Endodermal cell (in vitro differentiated cells): ENCODE measurements at places on chromosomes 2 and 18. TPM values are rescaled to one million over a fixed set of nuclear protein-coding genes. Genes with fewer than 3 reads are reported as not detected.
A peak's percentile ranks its signal among the peaks of the same experiment; 100 is the strongest.

The TANC1 gene
- total RNA-seq: 2.9 to 10.8 TPM (median 3.4 TPM) in 3 replicates

The SNORC gene
- 3.4 and 3.6 TPM in 2 replicates for total RNA-seq

The SANBR gene
- 24.8 and 27.8 TPM in 2 replicates for total RNA-seq

The AGXT gene
- total RNA-seq: 0.21 to 0.47 TPM in 2 of 3 replicates, not detected in the other

- H3K27ac ChIP-seq: no peak overlapping the region
- H3K4me1 ChIP-seq: no peaks in the 10 kb centered on the region
- no peak overlapping the region for H3K4me3 ChIP-seq
- peaks cover 82% of the 10 kb centered on the region for H3K36me3 ChIP-seq
These were observed 34.7 kb downstream of the ST3GAL5 start for GRCh38 chr2:85854166-85854509.

DNA sequence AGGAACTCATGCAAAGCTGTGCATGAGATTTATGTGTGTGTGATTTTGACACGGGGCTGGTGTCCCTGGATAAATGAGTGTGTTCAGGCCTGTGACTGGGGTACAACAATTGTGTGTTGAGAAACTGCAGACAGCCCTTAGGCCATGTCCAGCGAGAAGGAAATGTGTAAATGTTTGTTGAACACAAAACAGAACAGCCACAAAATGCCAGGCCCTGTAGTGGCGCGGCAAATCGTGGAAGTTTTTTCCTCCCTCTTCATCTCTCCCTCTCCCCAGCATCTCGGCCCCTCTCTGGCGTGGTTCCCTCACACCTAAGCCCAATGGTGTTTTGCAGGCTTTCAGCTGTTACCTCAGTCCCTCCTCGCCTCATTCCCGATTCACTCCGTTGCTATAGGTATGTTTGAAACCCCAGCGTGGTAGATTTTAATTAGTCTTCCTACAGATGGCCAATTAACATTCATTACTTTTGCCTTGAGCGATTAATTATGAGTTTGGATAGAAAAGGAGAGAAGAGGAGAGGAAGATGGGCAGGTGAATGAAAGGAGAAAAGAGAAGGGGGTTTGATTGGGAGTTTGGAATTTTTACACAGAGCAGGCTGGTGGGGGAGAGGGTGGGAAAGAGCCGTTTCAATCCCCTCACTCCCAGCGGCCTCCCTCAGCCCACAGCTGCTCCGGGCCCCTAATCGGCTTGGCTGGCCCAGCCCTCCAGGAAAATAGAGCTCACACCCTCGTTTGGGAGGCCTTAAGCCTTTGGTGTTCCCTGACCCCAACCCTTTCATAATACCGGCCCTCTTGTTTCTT is 10.8 kb downstream of the SPR start:
- H3K4me1 ChIP-seq: peaks cover 9% of the 10 kb centered on the region
- DNase-seq: no peak
- no peaks in the 10 kb centered on the region for H3K36me3 ChIP-seq
- H3K27ac ChIP-seq: no peak overlapping the region
- H3K27me3 ChIP-seq: peaks cover 54% of the 10 kb centered on the region

GRCh38 chr2:42296226-42296625 is 64.8 kb downstream of the COX7A2L start:
- no peak for DNase-seq
- no peak overlapping the region for H3K4me3 ChIP-seq
- H3K27me3 ChIP-seq: no peaks in the 10 kb centered on the region
- H3K27ac ChIP-seq: no peak overlapping the region
- H3K4me1 ChIP-seq: no peaks in the 10 kb centered on the region
- peaks cover 85% of the 10 kb centered on the region for H3K36me3 ChIP-seq

GRCh38 chr2:27428213-27428977 is at the start of gene NRBP1:
Gene NRBP1, plus strand, starts transcription at chr2:27428631. Its CDS starts 4,643 bp downstream, at chr2:27433274.
- peak; percentile 96 for DNase-seq
- H3K36me3 ChIP-seq: peaks cover 12% of the 10 kb centered on the region
- H3K27me3 ChIP-seq: no peaks in the 10 kb centered on the region
- no peaks in the 10 kb centered on the region for H3K4me1 ChIP-seq
- peak within 1 kb of the TSS; percentile 89 for H3K4me3 ChIP-seq

- DNase-seq: no peak
- H3K27ac ChIP-seq: no peak overlapping the region
- no peaks in the 10 kb centered on the region for H3K36me3 ChIP-seq
- H3K4me1 ChIP-seq: peaks cover 3% of the 10 kb centered on the region
- no peak overlapping the region for H3K4me3 ChIP-seq
These were observed 111.8 kb upstream of the DPP10 start for GRCh38 chr2:114330594-114330993.

DNA sequence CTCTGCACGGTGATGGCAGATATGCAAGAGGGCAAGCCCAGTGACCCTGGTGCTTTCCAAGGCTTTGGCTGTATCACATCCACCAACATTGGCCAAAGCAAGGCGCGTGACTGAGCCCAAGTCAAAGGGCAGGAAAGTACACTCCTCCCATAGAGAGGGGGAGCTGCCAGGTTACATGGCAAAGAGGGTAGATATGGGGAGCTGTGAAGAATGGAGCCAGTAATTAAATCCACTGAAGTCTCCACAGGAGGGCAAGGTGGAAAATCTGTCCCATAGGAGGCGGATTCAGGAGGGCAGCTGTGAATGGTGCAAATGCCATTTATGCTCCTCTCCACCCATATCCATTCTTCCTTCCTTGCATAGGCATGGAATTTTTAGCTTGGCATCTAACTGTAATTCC is 44.6 kb upstream of the THOC1 start:
- H3K4me1 ChIP-seq: peaks cover 18% of the 10 kb centered on the region
- no peak for DNase-seq
- no peaks in the 10 kb centered on the region for H3K27me3 ChIP-seq
- no peak overlapping the region for H3K27ac ChIP-seq

- DNase-seq: no peak
- peaks cover 3% of the 10 kb centered on the region for H3K4me1 ChIP-seq
- H3K27me3 ChIP-seq: no peaks in the 10 kb centered on the region
- no peak overlapping the region for H3K27ac ChIP-seq
These were observed 74.1 kb downstream of the LTBP1 start for GRCh38 chr2:33020883-33021282.

DNA sequence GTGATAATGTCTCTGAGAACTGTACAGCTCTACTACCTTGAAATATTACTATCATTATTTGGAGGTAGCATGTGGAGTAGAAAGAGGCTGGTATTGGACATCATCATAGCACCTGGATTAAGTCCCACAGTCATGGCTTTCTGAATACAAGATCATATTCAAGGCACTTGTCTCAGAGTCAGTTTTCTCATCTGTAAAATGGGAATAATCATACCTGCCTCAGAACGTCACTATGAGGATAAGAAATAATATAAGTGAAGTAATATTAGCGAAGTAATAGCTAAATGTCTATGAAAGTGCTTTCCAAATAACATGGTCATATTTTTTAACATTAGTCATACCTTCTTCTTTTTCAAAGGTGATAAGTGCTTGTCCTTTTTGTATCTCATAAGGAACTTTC is 11.0 kb downstream of the NMI start:
- no peak for DNase-seq
- no peaks in the 10 kb centered on the region for H3K4me1 ChIP-seq
- no peaks in the 10 kb centered on the region for H3K36me3 ChIP-seq
- H3K27me3 ChIP-seq: no peaks in the 10 kb centered on the region
- H3K4me3 ChIP-seq: no peak overlapping the region

GRCh38 chr2:135202751-135203150 is 150.7 kb downstream of the RAB3GAP1 start:
- H3K27ac ChIP-seq: no peak overlapping the region
- DNase-seq: no peak
- no peaks in the 10 kb centered on the region for H3K36me3 ChIP-seq
- H3K4me1 ChIP-seq: no peaks in the 10 kb centered on the region
